ENCODE measurements at places on chromosomes 12 and 14.

- DNase-seq = no peak
These were observed 944 bp downstream of the CCND2 start for GRCh38 chr12:4274396-4275015.

- no peak for DNase-seq
These were observed 114.5 kb upstream of the NCOR2 start for GRCh38 chr12:124681779-124682391.

GRCh38 chr12:27971121-27971489, 1.4 kb downstream of the PTHLH start:
- DNase-seq = no peak

DNA sequence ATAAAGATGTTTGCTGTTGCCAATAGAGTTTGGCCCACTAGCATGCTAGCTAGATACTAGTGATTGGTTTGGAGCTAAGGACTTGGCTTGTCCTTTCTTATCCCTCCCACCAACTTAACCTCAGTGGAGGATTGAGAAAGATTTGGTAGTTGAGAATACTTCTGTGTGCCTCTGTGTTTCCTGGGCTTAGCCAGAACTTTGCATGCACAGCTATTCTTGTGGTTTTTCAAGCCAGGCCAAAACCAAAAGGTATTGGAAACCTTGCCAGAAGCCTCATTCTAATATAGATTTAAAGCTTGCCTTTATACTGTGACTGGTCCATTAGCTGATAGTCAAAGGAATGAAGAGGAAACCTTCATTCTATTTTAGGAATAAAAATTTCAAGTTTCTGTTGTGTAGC, 188.5 kb downstream of the CCDC91 start:
- no peak for DNase-seq

DNA sequence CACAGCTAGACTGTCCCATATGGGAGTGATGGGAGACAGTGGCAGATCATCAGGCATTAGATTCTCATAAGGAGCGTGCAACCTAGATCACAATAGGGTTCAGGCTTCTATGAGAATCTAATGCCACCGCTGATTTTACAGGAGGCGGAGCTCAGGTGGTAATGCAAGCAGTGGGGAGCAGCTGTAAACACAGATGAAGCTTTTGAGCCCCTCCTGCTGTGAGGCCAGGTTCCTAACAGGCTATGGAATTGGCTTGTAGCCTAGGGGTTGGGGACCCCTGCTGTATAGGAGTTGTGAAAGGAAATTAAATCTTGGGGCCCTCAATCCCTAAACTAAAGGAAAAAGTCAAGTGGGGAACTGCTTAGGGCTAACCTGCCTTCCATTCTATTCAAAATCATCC, 29.6 kb downstream of the ADIPOR2 start:
- no peak for DNase-seq

DNA sequence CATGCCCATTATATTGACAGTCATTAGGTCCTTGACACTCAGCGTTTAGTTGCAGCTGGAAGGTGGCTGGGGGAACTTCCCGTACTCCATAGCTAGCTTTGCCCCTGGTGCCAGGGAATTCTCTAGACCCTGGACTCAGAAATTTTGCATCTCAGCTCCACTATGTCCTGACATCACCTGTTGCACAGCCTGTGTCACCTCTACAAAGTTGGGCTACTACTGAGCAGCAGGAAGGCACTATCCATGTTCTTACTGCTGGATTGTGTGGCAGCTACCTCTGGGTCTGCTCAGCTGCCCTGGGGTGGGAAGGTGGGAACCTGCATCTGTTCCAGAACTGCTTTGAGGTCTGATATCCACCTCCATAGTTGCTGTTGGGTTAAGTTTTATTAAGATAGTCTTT, 11.0 kb downstream of the KCNJ8 start:
- DNase-seq = no peak

DNA sequence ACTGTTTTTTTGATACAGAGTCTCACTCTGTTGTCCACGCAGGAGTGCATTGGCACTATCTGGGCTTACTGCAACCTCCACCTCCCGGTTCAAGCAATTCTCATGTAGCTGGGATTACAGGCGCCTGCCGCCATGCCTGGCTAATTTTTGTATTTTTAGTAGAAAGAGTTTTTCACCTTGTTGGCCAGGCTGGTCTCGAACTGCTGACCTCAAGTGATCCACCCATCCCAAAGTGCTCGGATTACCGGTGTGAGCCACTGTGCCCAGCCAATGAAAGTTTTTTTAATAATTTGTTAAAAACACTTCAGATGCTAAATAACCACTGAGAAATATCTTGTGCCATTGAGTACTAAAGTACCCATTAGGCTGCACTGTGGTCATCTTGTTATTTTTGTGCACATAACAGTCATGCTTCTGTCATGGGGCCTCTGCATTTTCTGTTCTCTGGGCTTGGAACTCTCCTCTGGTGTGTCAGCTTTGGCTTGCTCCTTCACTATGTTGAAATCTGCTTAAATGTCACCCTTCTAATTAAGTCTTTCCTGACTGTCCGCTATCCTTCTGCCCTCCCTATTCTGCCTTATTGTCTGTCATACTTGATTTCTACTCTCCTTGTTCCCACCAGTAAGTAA, 105.1 kb downstream of the KTN1 start:
- DNase-seq = no peak

DNA sequence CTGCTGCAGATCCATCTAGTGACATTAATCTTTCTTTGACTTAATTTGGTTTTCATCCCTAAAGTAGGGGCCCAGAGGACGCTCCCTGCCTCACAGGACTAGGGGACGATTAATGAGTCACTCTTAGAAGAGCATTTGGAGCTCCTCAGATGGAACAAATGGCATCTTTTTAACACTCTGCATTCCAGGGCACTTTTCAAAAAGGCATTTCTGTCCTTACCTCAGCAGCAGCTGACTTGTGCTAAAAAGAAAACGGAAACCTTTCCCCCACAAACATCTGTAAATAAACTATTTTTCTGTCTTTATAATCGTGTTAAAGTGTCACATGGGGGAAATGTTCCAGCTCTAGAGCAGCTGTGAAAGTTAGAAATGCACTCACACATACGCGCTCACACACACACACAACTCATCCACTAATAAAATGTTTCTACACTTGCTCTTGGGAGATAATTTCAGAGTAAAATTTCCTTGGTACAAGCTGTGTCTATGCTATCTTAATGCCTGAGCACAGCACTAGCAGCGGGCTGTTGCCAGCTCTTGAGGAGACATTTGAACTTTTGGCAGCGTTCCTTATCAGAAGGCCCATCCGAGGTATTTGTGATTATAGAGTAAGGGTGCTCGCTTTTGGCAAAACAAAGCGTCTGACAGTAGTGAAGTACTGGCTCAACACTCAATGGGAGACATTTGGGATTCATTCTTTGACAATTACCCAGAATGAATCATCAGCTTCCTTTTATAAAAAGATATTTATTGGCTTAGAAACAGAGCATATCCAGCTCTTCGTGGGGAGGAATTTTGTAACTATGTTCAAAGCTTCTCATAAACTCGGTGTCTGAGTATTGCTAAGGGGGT, 141.3 kb downstream of the PLXNC1 start:
- DNase-seq = no peak

GRCh38 chr12:116087399-116087798, 190.1 kb downstream of the MED13L start:
- no peak for DNase-seq

All from NCI-H2107 (cell line).